ENCODE measurements at places on chromosomes 2 and 18. TPM values are rescaled to one million over a fixed set of nuclear protein-coding genes. Genes with fewer than 3 reads are reported as not detected.
A peak's percentile ranks its signal among the peaks of the same experiment; 100 is the strongest.

- H3K27ac ChIP-seq: no peak overlapping the region
- H3K4me3 ChIP-seq: no peak overlapping the region
- no peak for DNase-seq
- H3K36me3 ChIP-seq: no peaks in the 10 kb centered on the region
- peaks cover 14% of the 10 kb centered on the region for H3K4me1 ChIP-seq
- H3K27me3 ChIP-seq: no peaks in the 10 kb centered on the region
Observed at GRCh38 chr18:75785206-75785605, 357.7 kb upstream of the SMIM21 start.

- no peak overlapping the region for H3K27ac ChIP-seq
- no peak for DNase-seq
- H3K4me3 ChIP-seq: no peak overlapping the region
- no peaks in the 10 kb centered on the region for H3K4me1 ChIP-seq
- no peaks in the 10 kb centered on the region for H3K36me3 ChIP-seq
Observed at GRCh38 chr2:205428811-205429210, 253.5 kb upstream of the NRP2 start.

DNA sequence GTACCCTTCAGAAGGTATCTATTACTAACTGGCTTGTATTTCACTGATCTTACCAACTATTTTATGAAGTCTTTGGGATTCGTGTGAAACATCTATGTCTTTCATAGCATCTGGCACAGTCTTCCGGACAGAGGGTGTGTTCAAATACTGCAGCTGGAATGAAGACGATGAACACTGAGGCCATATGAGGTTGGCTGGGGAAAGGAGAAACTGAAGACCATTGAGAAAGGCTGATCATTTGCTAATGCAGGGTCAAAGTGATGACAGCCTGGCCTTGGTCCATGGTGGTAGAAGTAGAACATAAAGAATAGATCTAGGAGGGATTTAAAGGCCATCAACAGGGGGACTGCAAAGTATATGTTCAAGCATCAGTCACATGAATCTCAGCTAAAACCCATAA is 132.7 kb downstream of the CCBE1 start:
- no peaks in the 10 kb centered on the region for H3K4me1 ChIP-seq
- DNase-seq: no peak

DNA sequence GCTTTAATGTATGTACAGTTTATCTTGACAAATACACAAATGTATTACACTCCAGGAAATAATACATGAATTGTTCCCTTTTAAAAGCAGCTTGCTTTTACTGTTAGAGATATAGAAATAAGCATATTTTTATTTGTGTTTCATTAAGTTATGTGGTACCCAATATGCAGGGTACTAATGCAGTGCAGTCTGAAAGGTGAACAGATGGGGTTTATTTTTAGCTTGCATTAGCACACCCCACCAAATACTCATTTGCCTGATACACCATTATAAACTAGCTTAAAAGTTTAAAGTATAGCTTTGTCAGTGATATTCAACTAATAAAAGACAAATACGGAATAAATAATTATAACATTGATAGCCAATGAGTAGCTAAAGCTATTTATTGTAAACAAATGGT is 394.7 kb upstream of the ZNF804A start:
- H3K4me3 ChIP-seq: no peak overlapping the region
- no peaks in the 10 kb centered on the region for H3K4me1 ChIP-seq
- H3K27ac ChIP-seq: no peak overlapping the region
- no peak for DNase-seq

GRCh38 chr2:383888-384287 is 96.0 kb upstream of the ALKAL2 start:
- H3K4me1 ChIP-seq: no peaks in the 10 kb centered on the region
- no peak overlapping the region for H3K27ac ChIP-seq
- no peaks in the 10 kb centered on the region for H3K36me3 ChIP-seq
- DNase-seq: no peak
- no peak overlapping the region for H3K4me3 ChIP-seq
- peaks cover 8% of the 10 kb centered on the region for H3K27me3 ChIP-seq

DNA sequence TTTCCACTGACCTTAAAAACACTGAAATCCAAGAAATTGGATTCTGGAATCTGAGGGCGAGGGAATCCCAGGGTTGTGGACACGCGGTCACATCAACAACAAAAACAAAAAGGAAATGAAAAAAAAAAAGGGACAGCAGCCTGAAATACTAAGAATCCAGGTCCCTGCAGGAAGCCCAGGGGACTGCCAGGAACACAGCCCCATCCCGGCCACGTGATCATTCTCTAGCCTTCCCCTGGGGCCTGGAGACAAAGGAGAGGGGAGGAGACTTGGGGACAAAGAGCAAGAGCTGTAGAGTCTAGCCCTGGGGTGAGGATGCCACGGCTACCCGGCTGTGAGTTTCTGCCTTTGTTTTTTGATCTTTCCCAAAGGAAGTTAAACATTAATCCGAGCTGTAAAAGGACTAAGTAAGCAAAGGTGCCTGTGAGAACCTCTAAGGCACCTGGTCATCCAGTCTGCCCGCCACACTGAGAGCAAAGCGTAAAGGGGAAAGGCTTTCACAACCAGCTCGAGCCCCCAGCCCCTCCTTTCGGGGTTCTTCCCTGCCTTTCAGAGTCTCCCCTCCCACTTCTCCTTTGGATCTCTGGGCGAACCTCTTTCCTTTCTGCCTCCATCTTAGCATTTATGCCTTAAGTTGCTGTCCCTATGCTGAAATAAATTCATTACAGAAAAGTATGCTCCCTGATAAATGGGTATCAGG is 57.9 kb upstream of the MSH2 start:
- H3K4me3 ChIP-seq: peak overlapping the region; percentile 46
- no peaks in the 10 kb centered on the region for H3K36me3 ChIP-seq
- H3K4me1 ChIP-seq: peaks cover 8% of the 10 kb centered on the region
- peaks cover 5% of the 10 kb centered on the region for H3K27me3 ChIP-seq
- peak; percentile 82 for DNase-seq
- peak overlapping the region; percentile 93 for H3K27ac ChIP-seq

The CWC22 gene
- 15.0 TPM for total RNA-seq

The NTSR2 gene
- not detected for total RNA-seq

The PDCD1 gene
- total RNA-seq: 0.04 TPM

The LIMS2 gene
- 7.7 TPM for total RNA-seq

The SIX3 gene
- total RNA-seq: not detected

The STPG4 gene
- total RNA-seq: 0.22 TPM

The RAPGEF4 gene
- total RNA-seq: 1.2 TPM

Measured in muscle of leg (tissue), 16 donors.